ENCODE measurements at places on chromosomes 16 and 17.

DNA sequence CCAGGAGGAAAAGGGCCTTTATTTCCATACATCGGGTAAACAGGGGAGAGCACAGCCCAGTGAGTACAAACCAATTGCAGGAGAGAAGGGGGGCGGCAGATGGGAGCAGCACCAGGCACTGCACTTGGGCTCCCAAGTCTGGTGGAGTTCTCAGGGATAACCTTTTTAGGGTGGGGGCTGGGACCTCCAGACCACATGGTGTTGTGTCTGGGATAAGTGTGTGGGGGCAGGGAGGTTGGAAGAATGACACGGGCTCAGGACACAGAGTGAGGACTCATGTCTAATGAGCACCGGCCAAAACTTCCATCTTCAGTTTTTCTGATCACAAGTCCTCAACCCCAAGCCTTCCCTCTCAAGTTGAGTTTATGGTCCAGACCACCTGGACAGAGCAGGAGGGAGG, 30.6 kb downstream of the PIPOX start:
- DNase-seq, result no peak

DNA sequence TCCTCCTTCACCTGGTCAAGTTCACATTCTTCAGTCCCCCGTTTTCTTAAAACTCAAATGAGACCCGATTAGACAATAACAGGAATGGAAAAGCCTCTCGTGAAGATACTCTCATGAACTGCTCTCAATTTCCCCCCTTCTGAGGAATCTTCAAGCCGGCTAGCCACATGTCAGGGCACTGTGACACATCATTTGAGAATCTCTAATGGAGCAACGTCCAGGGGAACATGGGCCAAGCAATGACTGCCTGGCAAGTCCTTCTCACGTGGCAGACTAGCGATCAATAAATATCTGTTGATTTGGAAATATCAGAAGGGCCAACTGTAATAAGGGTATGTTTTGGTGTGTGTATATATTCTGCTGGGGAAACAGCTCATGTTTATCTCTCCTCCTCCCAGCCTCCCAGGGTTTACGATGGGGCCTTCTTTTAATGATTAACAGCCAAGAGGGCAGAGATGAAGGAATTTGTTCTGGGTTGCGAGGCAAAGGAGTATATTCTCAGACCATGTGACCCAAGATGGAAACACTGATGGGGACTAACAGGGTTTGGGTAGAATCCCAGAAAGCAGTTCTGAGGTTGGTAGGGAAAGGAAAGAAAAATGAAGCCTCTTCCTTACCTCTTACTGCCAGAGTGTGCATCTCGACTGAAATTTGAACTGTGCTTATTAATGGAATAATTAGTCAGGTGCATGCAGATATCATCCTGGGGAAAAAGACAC, 21.4 kb downstream of the TTLL6 start:
- no peak for DNase-seq

- DNase-seq, result no peak
Measured at GRCh38 chr16:64627288-64627687, 494.6 kb downstream of the CDH11 start.

- no peak for DNase-seq
Measured at GRCh38 chr16:66832661-66833305, 2.0 kb upstream of the NAE1 start.

DNA sequence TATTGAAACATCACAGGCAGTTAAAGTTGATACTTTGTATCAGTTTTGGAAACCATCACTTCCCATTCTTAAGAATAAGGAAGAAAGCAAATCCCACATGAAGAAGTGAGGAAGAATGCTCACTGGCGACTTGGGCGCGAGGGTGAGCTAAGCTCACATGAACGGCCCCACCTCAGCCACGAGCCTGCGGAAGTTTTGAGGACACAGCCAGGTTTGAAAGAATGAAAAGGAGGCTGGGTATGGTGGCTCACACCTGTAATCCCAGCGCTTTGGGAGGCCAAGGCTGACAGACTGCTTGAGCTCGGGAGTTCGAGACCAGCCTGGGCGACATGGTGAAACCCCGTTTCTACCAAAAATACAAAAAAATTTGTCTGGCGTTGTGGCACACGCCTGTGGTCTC, 110.3 kb upstream of the CHMP6 start:
- DNase-seq, result no peak

DNA sequence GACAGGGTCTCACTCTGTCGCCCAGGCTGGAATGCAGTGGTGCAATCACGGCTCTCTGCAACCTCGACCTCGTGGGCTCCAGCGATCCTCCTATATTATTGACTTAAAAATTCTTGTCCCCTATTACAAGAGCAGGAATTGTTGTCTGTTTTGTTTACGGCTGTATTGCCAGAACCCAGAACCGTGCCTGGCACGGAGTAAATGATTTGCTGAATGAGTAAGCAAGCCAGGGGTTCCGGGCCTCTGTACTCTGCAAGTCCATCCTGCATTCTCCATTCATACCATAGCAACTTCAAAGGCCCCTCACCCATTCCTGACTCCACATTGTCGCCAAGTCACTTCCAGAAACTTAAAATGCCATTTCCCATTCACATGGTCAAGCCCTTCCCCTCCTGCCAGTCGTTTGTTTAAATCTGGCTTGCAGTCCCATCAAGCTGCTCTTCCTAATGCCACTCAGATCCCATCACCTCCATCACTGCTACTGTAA, 6.9 kb downstream of the ADCY9 start:
- DNase-seq, result no peak

- no peak for DNase-seq
Measured at GRCh38 chr17:49444384-49444783, 29.7 kb upstream of the PHB1 start.

DNA sequence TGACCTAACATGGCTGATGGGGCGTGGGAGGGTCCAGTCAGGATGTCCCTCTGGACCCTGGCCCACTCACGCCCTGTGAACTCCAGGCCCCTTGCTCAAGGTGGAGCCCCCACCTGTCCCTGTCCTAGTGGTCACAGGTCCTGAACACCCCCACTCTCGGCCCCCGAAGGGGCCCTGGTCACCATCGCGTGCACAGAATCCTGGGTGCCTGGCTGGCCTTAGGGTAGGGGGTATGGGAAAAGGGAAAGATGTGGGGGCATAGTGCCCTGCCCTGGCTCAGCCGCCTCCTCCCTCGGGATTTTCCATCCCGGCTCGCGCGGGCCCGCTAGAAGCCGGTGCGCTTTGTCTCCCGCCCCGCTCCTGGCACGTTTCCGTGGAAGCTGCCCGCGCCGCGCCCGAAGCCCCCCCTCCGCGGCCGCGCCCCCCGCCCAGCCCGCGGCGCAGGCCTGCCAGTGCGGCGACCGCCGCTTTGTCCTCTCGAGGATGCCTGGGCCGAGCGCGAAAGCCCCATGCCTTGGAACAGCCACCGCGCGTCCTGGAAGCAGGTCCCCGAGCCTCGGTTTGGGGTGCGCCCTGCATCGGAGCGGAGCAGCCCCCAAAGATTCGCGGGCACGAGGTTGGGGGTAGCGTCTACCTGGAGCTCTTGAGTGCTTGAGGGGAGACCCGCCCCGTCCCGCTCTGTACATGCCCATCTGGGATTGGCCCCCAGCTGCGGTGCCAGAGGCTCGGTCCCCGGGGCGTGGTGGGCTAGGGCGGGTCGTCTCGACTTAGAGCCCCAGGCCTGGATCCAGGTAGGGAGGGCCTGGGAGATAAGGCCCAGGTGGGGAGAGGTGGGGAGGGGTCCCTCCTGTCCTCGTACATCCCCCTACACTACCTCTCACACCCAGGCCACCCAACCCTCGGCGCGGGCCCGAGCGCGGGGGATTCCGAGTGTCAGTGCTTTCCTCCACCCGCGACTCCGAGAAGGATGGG, 1.3 kb downstream of the SMPD3 start:
- no peak for DNase-seq

DNA sequence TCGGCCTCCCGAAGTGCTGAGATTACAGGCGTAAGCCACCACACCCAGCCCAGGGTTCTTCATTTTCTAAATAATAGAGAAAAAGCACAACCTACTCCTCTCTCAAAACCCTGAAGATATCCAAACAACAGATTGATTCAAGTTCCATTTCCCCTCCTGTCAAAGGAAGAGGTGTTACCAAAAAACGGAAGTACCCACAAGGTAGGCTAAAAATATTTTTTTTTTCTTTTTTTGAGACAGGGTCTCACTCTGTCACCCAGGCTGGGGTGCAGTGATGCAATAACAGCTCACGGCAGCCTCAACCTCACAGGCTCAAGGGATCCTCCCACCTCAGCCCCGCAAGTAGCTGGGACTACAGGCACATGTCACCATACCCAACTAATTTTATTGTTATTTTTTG, 18.9 kb downstream of the UTP6 start:
- no peak for DNase-seq

Data from right hindlimb (tissue), 1 donor.